ENCODE measurements at places on chromosomes 16 and 17. TPM values are rescaled to one million over a fixed set of nuclear protein-coding genes. Genes with fewer than 3 reads are reported as not detected.

Gene FLYWCH1
- 16.3 TPM for polyA plus RNA-seq

Gene UMOD
- polyA plus RNA-seq, result 86.2 TPM

- no peak for DNase-seq
Measured at GRCh38 chr16:3187798-3188674, at the start of gene OR1F1. Gene OR1F1 (plus strand): TSS chr16:3188204.

- no peak for DNase-seq
Measured at GRCh38 chr17:76054112-76054476, 18.2 kb downstream of the SRP68 start.

- DNase-seq, result no peak
Measured at GRCh38 chr16:85903559-85903958, 4.6 kb downstream of the IRF8 start.

- DNase-seq, result no peak
Measured at GRCh38 chr16:89155851-89156739, 15.5 kb upstream of the CDH15 start.

Gene WFDC1
- polyA plus RNA-seq, result 3.5 TPM

- DNase-seq, result no peak
Measured at GRCh38 chr17:42659079-42659931, at the start of gene TUBG2. Gene TUBG2 (plus strand): TSS chr17:42659284. CDS start chr17:42659504, 220 bp downstream.

Gene NOG
- polyA plus RNA-seq, result 1.1 TPM

GRCh38 chr16:6726621-6727020, 606.0 kb upstream of the RBFOX1 start:
- no peak for DNase-seq

DNA sequence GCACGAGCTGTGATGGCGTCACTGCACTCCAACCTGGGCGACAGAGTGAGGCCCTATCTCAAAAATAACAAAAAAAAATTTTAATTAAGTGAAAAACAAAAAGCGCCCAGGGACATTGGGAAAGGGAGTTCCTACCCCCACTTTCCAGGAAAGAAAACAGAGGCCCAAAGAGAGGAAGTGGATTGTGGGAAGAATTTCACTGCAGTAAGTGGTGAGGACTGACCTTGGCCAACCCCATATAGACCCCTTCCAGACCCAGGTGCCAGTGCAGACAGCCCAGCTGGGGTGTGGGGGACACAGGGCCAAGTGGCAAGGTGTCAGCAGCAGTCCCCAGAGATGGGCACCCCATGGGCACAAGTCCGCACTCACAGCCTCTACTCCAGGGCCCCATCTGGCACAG, 29.0 kb upstream of the KRT17 start:
- no peak for DNase-seq

DNA sequence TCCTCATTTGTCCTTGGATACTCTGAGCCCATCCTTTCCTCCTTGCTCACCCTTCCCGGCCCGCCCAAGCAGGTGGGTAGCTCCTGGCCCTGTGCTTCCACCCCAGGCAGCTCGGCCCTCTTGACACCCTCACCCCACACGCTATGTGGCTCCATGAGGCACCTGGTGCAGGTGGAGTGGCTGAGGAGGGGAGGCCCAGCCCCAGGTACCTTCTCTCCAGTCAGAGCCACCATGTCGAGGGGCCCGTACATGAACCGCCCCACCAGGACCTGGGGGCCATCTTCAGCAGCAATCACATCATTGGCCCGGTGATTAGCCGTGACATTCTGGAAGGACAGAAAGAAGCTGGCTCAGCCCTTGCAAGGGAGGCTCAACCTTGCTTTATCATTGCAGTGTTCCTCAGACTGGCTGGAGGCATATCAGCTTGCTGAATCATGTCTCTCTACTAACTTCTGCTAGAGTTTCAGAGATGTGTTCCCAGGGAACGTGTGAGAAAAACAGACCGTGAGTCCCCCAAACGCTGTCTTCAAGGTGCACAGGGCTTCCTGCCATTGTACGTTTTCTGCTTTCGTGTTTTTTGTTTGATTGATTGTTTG, 20.3 kb downstream of the PIMREG start:
- no peak for DNase-seq
